ENCODE measurements at places on chromosomes 6 and 20.

- DNase-seq = no peak
These were observed 5.4 kb upstream of the GINM1 start for GRCh38 chr6:149560736-149561135.

GRCh38 chr6:34284563-34285447 is 36.0 kb upstream of the SMIM29 start:
- DNase-seq = no peak

DNA sequence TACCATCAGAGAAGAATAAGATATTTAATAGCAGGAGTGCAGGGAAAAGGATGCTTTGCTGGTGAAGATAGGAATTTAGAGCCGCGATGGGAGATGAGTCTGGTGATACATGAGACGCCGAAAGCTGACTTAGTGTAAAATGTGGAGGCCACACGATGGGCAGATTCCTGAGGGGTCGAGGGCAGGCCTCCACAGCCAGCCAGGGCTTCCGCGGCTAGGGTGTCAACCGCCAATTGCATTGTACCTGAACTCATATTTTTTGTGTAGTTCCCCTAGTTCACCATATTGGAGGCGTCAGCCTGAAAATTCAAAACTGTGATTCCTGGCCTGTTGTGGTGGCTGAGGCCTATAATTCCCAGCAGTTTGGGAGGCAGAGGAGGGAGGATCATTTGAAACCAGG is 8.5 kb downstream of the ETV7 start:
- DNase-seq = no peak

DNA sequence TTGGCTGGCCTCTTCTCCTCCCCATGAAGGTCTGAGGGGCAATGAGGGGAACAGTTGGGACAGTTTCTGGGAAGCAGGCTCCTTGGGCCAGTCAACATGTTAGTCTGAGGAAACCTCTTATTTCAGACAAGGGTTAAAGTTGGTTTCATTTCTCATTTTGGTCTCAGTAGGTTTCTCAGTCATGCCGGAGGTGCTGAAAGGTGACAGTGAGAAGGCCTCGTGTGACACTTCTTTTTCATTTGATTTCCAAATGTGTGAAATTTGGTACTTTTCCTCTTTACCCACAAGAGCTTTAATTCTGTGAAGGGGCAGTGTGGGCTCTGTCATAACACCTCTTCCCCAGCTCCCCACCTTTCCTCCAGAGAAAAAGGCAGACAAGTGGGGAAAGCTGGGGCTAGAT is 7.5 kb upstream of the GLP1R start:
- no peak for DNase-seq

DNA sequence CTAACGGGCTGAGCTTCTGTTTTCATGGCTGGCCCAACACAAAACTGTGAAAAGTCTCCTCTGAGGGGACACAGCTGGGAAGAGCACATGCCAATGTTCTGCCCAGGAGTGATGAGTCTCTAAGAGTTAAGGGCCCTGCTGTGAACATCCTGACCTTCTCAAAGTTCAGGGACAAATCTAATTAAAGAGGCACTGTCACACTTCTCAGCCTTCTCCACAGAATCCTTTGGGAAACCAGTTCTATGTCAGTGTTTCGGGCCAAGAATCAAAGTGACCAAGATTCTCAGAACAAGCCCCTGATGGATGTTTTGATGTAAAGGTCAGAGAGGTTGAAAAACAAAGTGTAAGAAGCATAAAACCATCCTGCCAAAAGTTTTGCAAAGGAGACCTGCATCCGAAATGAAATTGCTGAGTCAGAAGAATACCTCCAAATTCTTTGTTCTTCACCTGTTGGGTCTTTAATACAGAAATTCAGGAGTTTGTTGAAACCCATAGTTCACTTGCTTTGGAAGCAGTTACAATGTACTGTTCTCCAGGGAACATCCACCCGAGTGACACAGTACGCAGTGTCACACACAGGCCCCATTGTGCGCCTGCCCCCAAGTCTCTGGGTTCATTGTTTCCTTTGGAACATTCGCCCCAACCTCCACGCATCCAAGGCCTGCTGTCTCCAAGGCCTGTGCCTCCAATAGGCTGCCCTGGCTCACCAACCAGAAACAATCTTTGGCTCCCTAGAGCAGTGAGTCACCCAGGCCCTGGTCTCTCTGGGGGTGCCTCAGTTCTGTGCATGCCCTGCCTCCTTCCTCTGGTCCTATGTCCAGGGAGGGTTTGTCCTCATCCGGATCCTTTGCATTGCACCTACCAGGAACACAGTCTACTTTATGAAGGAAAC is 65.5 kb upstream of the QKI start:
- no peak for DNase-seq

DNA sequence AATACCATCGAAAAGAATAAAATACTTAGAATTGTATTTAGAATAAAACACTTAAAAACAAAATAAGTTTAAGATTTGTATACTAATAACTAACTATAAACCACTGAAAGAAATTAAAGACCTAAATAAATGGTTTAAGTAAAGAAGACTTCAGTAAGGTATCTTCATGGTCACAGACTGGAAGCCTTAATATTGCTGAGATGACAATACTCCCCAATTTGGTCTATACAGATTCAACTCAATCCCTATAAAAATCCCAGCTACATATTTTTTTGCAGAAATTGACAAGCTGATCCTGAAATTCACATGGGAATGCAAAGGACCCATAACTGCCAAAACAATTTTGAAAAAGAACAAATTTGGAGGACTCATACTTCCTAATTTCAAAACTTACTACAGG is 18.9 kb downstream of the SERINC3 start:
- no peak for DNase-seq

DNA sequence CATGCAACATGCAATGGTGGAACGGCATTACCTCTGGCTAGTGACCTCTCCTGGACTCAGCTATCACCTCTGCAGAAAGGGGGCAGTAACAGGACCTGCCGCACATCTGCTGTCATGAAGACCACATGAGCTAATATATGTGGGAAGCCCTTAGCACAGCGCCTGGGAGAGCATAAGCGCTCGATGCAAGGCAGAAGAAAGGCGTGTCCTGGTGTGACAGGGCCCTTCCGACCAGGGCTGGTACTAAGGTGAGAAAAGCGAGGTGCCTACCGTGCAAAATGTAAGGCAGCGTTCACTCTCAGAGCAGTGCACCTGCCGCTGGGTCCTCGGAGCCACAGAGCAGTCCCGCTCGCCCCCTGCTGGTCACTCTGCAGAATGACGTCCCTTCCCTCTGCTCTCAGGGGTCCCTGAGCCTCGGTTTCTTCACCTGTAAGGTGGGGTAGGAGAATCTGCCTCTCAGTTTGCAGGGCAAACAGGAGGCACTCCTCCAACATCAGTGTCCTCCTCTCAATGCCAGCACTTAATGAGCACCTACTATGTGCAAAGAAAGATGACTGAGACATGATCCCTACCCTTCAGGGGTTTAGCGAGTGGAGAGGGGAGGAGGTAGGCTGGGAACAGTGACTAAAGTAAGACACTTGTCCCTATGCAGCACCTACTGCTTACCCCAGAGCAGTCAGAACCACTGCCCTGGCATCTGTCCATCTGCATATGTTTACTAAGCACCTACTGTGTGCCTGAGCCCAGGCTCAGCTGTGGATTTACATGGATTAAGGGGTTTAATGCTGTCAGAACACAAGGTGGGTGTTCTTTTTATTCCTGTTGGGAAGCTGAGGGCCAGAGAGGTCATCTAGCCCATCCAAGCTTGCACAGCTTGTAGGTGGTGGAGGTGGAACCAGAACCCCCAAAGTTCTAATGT is 41.1 kb upstream of the PTGIS start:
- no peak for DNase-seq

GRCh38 chr6:118810420-118811027 is 83.4 kb upstream of the ASF1A start:
- DNase-seq = no peak

DNA sequence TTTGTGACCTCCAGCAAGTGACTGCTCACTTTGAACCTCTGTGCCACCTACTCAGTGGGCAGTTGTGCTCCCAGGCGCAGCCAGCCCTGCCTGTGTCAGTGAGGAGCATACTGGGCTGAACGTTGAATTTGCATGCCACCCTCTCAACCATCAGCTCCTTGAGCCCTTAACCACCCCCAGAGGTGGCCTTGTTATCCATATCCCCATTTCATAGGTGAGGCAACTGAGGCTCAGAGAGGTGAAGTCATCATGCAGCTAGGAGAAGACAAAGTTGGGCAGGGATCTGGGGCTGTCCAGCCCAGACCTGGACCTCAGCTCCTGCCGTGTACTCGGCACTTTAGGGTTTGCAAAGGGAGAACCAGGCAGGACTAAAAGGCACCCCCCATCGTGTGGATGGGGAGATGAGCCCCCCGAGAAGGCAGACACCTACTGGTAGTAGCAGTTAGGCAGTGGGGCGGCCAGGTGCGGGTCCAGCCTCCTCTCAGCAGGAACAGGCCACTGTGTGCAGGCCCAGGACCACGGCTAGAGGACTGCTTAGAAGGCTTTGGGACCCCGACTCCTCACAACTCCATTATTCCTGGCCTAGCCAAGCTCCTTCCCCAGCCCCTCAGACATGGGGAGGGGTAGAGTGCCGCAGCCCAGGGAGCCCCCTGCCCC is 100.8 kb upstream of the MYL9 start:
- DNase-seq = no peak

DNA sequence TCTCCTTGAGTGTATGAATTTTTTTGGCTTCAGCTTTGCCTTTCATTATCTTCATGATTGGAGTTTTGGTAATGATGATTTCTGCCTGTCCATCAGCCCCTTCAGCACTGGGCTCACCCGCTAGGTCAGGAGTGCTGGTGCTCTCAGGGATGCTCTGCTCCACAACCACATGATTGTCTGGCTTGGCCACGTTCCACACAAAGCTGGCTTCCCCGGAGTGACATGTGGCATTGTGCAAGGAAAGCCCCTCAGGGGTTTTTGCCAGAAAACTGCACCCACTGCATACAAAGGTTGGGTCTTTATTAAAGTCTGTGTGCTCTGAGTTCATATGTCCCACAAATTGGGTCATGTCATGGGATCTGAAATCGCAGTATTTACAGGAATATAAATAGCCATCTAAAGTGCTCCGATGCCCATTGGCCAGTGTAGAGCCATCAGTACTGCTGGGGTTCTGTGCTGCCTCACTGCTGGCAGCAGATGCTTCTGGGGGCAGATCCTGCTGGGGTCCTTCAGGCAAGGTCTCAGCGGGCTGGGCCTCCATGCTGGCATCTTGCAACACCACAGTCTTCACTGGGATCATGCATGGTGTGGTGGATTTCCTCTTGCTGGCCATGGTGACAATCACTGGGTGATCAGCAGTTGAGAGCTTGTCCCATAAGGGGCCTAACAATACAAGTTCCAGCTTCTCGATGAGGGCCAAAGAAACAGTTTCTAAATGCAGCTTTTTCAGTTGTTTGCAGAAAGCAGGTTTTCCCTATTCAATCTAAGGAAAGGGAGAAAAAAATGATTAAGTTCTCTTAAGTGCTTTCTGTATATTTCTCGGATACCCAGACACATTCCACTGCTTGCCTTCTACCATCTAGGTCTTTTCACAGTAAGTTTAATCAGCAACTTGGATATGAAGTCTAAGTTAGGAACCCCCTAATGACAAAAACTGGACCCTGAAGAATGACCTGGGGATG is 67.2 kb downstream of the PLCG1 start:
- DNase-seq = no peak

GRCh38 chr20:45059022-45059728 is 41.8 kb downstream of the KCNS1 start:
- no peak for DNase-seq

DNA sequence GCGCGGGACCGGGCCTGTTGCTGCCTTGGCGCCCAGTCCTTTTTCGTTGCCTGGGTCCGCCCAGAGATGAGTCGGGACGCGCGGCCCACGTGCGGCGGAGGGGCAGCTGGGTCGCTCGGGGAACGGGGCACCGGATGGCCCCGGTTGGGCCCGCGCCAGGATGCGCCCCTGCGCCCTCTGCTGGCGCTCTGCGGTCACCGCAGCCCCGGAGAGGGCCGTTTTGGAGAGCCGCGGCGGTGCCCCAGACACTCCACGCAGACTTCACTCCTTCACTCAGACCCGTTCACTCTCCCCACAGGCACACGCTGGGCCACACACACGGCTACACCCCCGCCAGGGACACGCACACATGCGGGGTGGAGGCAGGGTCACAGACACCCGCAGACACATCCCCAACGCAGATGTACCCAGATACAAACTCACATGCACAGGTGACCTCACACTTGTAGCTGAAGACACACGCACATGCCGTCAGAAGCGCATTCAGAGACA is 38.8 kb downstream of the SRC start:
- DNase-seq = no peak

GRCh38 chr6:96965492-96965891 is 41.0 kb downstream of the KLHL32 start:
- no peak for DNase-seq

DNA sequence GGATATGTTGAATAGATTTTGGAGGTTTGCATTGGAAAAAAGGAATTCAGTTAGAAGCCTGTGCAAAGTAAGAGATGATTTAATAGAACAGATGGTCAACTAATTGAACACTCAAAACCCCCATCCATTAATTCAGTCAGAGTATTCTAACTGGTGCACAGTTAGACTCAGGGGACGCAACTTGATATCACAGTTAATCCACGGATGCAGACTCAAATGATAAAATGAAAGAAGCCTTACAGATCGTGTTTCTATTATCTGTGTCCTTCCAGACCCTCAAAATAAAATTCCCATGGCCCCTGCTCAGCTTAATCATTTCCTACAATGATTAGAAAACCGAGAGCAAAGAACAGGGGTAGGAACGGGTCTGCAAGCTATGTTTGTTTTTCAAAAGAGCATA is 45.4 kb upstream of the DTNBP1 start:
- peak; percentile 58 for DNase-seq

- DNase-seq = no peak
These were observed 84.7 kb downstream of the SASH1 start for GRCh38 chr6:148427333-148427732.

DNA sequence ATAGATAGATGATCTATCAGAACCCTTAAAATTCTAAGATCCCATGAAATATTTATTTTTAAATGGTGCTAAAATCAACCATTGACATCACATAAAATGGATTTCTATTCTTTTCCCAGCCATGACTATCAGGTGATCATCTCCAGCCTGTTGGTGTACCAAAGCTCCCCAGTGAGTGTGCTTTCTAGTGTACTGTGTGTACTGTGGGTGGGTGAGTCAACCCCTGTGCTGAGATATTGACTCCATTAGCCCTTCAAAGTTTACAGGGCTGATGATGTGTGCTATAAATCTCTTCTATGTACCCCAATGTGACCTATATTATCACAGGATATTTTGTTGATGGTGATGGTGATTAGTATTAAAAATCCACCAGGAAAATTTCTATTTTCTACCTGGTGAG is 344.6 kb downstream of the MMUT start:
- DNase-seq = no peak

- DNase-seq = no peak
These were observed 58.1 kb upstream of the PLEKHG1 start for GRCh38 chr6:150541576-150541975.

DNA sequence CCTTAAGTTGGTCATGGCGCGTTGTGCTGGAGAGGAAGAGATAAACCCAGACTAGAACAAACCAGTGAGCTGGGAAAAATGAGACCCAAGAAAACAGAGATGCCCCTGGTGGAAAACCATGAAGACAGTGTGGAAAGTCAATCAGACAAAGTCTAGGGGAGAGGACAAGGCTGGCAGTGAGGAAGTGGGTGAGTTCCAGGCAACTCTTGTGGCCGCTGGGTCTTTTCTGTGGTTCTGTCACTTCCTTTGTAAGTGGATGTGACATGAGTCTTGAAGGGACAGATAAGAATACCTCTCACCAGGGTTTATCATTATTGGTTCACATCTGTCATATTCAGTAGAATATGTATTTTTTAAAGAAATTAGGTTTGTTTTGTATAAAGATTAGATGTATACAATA is 738.4 kb downstream of the DHX35 start:
- DNase-seq = no peak

GRCh38 chr6:56714982-56715456 is 72.3 kb upstream of the DST start:
- DNase-seq = peak; percentile 74

- DNase-seq = no peak
These were observed 97.1 kb upstream of the TOP1 start for GRCh38 chr20:40931410-40932044.

All from NCI-H446 treated with DMSO at 0.1 percent for 48 hours (cell line).